ENCODE measurements at places on chromosomes 4 and X.

GRCh38 chr4:576245-576821 is at the start of gene TMEM271:
TSS of gene TMEM271 (minus strand) at chr4:576295. CDS start at chr4:576062, 233 bp downstream.
- DNase-seq: no peak

DNA sequence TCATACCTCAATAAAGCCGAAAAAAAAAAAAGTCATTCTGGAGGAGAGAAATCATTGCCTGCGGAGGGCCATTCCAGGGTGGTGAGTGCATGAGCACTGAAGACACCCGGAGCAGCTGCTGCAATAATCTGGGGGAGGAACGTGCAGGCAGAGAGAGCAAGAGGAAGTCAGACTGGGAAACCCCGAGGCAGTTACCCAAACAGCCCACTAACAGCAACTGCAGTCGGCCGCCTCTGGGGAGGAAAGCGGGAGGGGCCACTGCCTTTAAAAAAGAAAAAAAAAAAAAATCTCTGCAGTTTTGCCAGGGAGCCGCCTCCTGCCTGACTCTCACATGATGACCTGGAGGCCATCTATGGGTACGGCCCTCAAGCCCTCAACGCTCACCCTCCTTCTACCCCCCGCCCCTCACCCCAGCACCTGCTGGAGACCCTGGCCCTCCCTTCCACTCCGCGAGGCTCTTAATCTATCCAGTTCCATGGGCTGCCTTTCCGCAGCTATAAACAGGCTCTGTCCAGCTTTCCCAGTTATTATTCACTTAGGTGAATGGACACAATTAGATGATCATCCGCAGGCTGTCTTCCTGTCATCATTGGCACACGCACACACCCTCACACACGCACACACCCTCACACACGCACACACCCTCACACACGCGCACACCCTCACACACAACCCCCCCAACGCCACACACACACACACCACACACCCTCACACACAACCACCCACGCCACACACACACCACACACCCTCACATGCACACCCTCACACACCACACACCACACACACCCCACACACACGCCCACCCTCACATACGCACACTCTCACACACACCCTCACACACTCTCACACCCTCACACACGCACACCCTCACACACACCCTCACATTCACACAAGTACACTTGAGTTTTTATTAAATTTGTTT is 3.4 kb upstream of the AVPR2 start:
- peak; percentile 74 for DNase-seq

- DNase-seq: no peak
Measured at GRCh38 chr4:112251019-112251643, 19.5 kb downstream of the AP1AR start.

DNA sequence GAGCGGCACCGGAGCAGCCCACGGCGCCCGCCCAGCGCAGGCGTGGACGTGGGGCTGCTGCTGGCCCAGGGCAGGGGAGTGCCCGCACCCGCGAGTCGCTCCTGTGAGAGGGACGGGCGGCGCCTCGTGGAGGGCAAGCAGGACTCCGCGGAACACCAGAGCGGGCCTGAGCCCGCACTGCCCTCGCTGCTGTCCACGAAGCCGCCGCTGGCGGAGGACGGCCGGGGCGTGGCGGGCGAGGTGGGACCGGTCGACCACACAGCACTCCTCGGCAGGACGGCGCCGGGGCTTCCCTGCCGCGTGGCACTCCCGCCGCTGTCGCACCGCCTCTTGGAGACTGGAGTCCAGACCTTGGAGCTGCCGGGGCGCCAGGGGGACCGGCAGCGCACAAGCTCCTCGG is 29.0 kb downstream of the FAM53A start:
- no peak for DNase-seq

DNA sequence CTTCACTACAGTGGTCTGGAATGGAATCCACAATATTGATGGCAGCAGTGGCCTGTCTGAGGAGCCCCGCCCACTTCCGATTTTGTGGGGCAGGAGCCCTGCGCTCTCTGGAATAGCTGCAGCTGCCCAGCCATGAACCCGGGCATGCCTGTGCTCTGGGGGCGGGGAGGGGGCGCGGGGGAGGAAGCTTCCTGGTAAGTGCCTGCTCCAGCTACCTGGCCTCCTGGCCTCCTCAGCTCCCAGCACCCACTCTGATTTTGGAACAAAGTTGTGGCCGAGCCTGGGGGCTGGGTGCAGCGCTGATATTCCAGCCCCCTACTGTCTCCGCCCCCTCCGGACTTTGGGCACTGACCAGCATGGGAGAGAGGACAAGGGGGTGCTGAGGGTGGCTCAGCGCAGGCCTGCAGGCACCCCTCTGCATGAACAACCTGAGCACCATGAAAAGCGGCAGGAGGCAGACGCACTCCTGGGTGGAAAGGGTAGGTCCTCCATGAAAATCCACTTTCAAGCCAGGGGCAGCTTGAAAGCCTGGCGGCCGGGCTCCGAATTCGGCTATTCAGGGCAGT is 972.7 kb upstream of the AGA start:
- DNase-seq: no peak

DNA sequence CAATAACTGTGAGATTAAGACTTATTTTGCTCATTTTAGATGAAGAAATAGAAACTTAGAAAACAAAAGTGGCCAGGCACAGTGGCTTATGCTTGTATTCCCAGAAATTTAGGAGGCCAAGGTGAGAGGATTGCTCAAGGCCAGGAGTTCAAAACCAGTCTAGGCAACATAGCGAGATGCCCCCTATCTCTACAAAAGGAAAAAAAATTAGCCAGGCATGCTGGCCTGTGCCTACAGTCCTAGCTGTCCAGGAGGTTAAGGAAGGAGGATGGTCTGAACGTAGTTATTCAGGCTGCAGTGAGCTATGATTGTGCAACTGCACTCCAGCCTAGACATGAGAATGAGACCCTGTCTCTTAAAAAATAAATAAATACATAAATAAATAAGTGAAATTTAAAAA is 28.0 kb downstream of the APELA start:
- DNase-seq: peak; percentile 13

DNA sequence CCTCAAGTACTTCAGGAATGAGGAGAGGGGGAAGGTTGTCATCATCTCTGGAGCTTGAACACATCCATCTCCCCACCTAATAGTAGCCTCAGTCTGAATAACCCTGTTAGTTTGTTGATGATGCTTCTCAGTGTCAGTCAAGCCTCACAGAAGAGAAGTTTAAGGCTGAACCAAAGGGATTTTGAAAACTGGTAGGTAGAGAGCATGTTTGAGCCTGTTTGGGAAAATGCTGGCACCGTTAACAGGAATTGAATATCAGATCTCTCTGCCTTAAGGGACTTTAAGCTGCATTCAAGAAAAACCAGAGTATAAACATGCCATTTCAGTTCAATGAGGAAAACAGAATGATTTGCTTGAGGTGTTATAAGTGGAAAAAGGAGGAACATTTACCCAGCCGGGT is 73.1 kb downstream of the MAPK10 start:
- DNase-seq: no peak

GRCh38 chrX:53072418-53073114 is 9.6 kb upstream of the TSPYL2 start:
- DNase-seq: no peak

GRCh38 chr4:54687887-54688841 is 30.4 kb downstream of the KIT start:
- peak; percentile 87 for DNase-seq

- no peak for DNase-seq
Measured at GRCh38 chrX:137519459-137519858, 46.5 kb upstream of the ZIC3 start.

- DNase-seq: no peak
Measured at GRCh38 chr4:148344941-148345340, 97.3 kb downstream of the NR3C2 start.

GRCh38 chrX:47637546-47638195 is 7.9 kb upstream of the CFP start:
- no peak for DNase-seq

GRCh38 chr4:79964020-79964399 is 109.0 kb downstream of the ANTXR2 start:
- DNase-seq: no peak

- no peak for DNase-seq
Measured at GRCh38 chr4:137471461-137471860, 60.8 kb downstream of the PCDH18 start.

GRCh38 chr4:52704661-52705060 is 45.6 kb upstream of the USP46 start:
- no peak for DNase-seq

DNA sequence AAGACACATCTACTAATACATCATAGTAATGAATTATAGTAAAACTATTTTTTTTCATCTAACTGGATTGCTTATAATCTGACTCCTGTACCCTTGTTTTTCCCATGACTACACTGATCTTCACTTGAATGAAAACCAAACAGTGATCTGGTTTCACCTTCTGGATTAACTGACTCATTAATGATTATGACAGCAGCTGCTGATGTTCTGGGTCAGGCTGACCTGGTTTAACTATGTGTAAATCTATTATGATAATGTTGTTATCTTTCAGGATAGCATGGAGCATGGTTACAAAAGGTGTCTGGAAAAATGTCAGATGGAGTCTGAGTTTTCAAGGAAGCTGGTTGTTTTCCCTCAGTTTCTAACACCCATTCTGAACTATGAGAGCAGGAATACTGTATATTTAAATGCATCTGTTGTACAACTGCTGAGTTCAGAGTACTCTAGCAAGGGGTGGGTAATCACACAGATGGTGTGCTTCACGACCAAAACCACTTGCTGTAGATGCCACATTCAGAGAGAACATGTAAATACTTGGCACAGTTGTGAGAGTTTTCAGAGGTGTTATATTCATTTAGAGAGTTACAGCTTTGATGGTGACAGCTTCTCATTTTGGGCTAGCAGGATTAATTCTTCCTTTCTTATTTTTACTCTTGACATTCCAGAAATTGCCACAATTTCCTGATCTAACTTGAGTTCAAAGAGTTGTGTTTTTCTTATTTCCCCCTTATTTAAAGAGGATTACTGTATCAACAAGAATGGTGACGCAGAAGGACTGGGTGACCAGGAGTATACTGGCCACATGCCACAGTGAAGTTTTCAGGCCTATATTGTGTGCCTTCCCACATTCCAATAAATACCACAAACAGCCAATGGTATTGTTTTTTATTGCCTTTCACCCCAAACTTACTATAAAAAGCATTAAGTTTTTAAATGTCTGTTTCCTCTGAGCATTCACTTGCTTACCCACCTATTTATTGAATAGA is 249.7 kb upstream of the TET2 start:
- DNase-seq: no peak

DNA sequence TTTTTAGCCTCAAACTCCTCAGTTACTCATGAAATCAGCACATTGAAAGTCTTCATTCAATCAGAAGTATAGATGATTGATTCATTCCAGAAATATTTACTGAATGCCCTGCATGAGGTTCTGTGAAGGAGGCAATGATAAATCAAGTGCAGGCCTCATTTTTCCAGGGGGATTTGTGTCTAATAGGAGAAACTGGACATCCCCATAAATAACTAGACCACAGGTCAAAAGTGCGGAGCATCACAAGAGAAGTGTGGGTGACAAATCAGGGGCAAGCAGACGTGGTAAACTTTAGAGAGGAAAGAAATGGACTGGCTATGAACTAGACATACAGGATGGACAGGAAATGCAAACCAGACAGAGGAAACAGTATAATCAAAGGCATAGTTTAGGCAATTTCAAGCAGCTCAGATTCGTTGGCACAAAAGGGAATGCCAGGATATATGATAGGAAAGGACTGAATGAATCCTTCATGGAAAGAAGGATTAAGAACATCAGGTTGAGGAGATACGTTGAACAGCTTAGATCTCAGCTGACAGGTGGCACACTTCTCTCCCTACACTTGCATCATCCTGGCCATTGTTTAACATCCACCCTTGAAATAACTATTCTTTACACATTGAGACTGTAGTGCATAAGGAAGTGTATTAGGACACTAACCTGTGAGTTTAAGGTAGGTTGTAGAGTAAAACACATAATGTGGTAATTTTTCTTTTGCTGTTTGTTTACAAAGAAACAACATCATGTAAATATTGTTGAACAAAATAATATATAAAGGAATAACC is 69.6 kb upstream of the RASGEF1B start:
- DNase-seq: no peak

- DNase-seq: no peak
Measured at GRCh38 chrX:3161681-3162080, 120.4 kb downstream of the ARSF start.

- DNase-seq: no peak
Measured at GRCh38 chr4:155805016-155805415, 46.2 kb downstream of the GUCY1B1 start.

- DNase-seq: no peak
Measured at GRCh38 chr4:70772929-70773555, 51.3 kb downstream of the RUFY3 start.

GRCh38 chr4:32930700-32931099 is 2210.5 kb downstream of the PCDH7 start:
- DNase-seq: no peak

GRCh38 chrX:115583496-115584004 is 22.6 kb downstream of the PLS3 start:
- no peak for DNase-seq

GRCh38 chrX:53362449-53362848 is 60.0 kb downstream of the SMC1A start:
- DNase-seq: no peak

DNA sequence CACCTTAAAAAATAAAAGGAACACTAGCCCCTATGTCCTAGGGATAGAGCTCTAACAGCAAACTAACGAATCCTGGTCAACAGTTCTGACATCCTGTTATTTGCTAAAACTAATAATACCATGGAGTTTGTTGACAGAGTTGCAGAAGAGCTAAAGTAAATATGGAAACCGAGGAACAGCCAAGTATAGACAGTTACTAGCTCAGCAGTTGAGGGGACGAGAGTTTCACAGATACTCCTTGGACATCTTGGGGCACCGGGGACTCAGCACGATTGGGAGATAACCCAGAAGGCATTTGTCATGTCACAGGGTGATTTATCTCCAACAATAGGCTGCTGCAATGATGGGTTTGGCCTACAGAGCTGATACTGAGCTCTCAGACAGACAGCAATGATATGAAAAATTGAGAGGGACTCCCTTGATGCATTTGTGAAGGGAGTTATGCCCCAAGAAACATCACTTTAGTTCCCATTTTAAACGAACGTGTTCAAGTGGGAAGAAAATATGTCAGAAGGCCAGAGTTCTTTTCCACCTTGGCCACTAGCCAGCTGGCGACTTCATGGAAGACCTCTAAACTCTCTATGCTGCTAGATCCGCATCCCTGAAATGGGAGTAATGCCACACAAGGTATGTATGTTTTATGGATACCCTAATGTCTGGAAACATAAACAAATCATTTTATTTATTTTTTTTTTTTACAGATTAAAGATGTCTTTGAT is 48.6 kb downstream of the TSC22D3 start:
- DNase-seq: no peak

GRCh38 chr4:77358315-77358928 is 201.4 kb downstream of the CCNG2 start:
- peak; percentile 13 for DNase-seq

GRCh38 chr4:105225500-105225899 is 78.8 kb downstream of the TET2 start:
- DNase-seq: no peak

DNA sequence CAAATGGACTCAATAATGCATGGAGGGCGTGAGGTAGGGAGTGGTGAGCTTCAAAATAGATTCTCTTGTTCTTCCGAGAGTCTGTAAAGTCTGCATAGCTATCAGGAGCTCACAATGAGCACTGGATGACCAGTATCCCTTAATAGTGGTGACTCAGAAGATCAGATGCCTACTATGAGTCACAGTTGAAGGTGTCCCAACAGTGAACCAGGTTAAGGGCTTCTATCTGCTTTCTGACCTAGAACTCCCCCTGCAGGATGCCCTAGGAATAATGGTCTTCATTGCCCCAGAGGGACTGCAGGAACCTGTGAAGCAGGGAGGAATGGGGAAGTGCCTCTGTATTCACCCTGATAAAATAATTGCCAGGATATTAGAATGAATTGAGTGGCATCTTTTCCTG is 22.1 kb downstream of the DGKK start:
- DNase-seq: peak; percentile 39

- DNase-seq: no peak
Measured at GRCh38 chrX:107551546-107551945, 76.8 kb upstream of the PRPS1 start.

Measured in HL-60 (cell line).